ENCODE measurements at places on chromosomes 12 and 14.

DNA sequence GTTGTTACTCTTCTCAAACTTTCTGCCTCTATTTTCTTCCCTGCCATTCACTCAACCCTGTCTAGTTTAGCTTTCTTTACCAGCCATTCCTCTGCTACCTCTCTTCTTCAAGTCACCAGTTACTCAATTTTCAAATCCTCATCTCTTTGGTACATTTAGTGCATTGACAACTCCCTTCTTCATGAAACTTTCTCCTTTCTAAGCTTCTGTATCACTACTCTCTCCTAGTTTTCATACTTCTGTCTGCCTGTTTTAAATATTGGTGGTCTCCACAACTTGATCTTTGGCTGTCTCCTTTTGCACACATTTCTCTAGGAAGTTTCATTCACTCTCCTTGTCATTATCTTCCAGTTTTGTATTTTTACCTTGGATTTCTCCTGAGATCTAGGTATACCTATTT, 6.0 kb downstream of the LEMD3 start:
- no peak for DNase-seq

DNA sequence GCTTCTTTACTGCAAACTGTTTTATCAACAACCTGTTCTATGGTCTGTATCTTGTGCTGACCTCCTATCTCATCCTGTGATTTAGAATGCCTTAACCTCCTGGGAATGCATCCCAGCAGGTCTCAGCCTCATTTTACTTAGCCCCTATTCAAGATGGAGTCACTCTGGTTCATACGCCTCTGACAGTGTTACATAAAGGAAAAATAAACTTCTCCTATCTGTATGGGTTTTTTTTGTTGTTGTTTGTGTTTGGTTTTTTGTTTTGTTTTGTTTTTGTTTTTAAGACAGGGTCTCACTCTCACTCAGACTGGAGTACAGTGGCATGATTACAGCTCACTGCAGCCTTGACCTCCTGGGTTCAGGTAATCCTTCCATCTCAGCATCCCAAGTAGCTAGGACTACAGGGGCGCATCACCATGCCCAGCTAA, 62.1 kb downstream of the RESF1 start:
- DNase-seq, result no peak

DNA sequence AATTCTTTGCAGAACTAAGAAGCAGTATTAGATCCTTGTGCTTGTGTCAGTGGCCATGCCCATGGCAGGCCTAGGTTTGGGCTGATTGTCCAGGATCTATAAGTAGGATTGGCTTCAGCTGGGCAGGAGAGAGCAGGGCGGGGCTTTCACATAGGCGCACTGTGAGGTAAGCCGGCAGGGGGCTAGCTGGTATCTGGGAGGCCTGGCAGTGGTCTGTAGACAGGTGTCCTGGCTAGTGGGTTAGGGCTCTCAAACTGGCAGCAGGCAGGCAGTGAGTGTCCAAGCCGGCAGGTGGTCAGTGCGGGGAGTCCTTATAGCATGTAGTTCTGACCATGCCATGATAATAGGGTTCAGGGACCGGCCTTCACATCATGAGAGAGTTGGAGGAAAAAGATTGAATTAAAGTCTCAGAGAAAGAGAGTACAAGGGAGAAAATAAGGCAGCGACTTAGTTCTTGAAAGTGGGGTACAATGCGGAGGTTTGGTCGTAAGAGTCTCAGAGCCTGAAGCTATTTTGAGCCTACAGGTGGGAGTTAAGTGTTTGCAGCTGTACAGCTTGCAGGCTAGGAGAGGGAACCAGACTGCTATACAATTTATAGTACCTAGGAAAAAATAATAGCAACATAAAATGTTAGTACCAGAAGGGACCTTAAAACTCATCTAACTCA, 137.4 kb downstream of the TPH2 start:
- no peak for DNase-seq

DNA sequence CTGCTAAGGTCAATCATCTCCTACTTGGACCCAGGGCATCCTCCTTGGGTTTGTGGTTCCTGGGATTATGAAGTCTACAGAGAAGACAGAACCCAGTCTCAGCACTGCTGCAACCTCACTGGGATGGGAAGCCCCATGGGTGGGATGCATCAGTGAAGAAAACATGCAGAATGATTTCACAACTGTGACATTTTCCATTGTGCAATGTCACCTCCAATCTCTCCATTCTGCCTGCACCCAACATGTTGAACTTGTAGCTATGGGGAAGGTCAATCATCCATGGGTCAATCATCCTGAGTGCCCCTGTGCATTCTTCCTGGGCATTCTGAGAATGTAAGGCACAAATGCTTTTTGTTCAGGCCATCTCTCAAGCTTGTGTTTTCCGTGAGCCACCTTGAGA, 1004.4 kb upstream of the TMEM132C start:
- DNase-seq, result no peak

DNA sequence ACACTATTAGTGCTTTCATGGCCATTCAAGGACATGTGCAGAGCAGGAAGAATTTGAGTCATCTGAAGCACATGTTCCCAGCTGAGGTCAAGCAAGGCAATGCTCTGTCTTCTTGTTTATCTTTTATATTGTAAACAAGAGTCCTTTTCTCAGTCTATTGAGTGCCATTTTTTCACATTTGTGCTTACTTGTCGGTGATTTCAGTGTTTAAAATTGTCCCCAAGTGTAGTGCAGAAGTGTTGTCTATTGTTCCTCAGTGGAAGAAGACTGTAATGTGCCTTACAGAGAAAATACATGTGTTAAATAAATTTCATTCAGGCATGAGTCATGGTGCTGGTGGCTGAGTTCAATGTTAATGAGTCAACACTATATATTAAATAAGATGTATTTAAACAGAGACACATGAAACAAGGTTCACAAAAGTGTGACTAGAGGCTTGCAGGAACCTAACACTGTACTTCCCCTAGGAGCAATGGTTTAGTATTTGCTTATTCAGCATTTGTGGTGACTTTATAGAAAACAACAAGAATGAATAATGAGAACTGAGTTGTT, 391.1 kb downstream of the LRIG3 start:
- DNase-seq, result no peak

DNA sequence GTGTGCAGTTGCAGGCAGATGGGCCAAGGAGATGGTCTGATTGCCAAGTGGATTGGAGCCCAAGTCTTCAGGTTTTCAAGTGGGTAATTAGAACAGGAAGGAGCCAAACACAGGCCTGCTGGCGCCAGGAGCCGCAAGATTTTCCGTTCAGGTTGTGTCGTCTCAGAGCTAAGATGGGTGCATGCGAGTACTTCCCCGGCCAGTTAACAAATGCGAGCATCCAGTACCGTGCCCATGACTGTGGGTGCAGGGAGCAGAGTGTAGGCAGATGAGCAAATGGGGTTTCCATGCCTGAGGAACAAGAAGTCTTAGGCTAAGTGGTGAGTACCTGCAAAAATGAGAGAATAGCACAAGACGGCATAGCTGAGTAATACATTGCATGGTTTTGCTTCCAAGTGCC, 90.5 kb downstream of the CHST11 start:
- DNase-seq, result no peak

- DNase-seq, result no peak
Measured at GRCh38 chr12:10194160-10194670, 15.4 kb downstream of the TMEM52B start.

DNA sequence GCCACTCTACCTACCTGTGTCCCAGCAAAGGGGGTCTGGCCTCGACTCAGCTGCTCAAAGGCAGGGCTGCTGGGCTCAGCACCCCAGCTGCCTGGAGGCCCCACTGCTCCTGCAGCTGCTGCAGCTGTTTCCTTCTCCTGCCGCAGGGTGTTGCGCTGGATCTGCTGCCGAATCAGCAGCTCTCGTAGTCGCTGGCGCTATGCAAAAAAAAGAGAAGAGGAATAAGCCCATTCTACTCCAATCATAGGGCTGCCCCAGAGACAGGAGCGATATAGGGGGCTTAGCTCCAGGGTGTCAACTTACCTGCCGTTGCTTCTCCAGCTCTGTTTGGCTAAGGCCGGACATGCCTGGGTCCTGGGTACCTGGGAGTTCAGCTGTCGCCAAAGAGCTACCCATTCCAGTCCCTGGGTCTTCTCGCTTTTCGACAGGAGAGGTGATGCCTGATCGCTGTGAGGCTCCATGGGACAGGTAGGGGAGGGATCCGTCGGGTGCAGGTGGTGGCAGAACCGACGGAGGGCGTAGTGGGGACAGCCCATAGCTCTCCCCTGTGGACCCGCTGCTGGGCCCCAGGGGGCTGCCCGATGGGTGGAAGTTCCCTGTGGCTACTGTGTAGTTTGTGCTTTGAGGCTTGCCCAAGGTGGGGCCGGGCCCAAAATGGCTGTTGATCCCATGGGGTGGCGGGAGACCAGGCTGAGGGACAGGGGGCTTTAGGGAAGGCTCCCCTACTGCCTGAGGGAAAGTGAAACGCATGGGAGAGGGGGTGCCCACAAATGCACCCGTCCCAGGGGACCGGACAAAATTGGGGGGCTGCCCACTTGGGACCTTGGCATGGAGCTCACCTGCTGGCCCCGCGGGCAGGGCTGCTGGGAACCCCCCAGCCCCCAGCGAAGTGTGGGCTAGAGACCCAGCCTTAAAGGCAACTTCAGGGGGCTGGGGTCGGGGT, 20.9 kb downstream of the KMT2D start:
- no peak for DNase-seq

- DNase-seq, result peak; percentile 27
Measured at GRCh38 chr12:6167327-6168280, 32.6 kb upstream of the CD9 start.

GRCh38 chr12:124490584-124491305, 76.7 kb downstream of the NCOR2 start:
- DNase-seq, result no peak

- DNase-seq, result no peak
Measured at GRCh38 chr12:68943848-68944247, 10.9 kb upstream of the CPM start.

DNA sequence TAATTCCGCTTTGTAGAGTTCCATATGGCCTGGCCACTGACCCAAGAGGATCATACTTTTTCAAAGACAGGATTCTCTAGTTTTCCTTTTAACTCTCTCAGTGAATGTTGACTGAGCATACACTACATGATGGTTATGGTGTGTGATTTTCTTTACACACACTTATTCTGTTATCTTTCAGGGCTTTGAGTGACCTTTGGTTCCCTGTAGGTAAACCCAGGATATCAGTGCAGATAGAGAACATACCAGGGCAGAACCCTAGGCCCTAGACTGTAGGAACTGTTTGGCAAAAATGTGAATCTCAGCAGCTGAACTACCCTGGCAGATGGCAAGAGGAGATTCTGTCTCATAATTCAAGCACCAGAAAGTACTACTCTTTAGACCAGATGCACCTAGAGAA, 159.6 kb downstream of the KCNA5 start:
- no peak for DNase-seq

- DNase-seq, result no peak
Measured at GRCh38 chr14:31611778-31612433, 50.7 kb downstream of the NUBPL start.
